Fibroblast of the conjunctiva (primary cell): ENCODE measurements at places on chromosomes 1 and 21.
A peak's percentile ranks its signal among the peaks of the same experiment; 100 is the strongest.

GRCh38 chr1:171188388-171189266 lies 3.5 kb downstream of the FMO2 start:
- DNase-seq, result peak; percentile 74

GRCh38 chr1:9890224-9890731 lies 19.8 kb downstream of the CTNNBIP1 start:
- DNase-seq, result peak; percentile 56

GRCh38 chr1:89832496-89833127 lies 11.8 kb downstream of the LRRC8D start:
- DNase-seq, result no peak

DNA sequence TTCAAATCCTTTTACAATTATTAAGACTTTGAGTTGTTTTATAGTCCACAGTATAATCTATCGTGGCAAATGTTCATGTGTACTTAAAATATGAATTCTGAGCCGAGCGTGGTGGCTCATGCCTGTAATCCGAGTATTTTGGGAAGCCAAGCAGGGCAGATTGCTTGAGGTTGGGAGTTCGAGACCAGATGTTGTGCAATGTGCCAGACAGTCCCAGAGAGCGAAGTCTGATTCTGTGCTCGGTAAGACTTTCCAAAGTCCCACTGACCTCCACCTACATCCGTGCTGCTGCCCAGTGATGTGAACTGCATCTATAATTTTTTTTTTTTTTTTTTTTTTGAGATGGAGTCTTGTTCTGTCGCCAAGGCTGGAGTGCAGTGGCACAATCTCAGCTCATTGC lies 52.2 kb downstream of the VPS26C start:
- DNase-seq, result no peak

DNA sequence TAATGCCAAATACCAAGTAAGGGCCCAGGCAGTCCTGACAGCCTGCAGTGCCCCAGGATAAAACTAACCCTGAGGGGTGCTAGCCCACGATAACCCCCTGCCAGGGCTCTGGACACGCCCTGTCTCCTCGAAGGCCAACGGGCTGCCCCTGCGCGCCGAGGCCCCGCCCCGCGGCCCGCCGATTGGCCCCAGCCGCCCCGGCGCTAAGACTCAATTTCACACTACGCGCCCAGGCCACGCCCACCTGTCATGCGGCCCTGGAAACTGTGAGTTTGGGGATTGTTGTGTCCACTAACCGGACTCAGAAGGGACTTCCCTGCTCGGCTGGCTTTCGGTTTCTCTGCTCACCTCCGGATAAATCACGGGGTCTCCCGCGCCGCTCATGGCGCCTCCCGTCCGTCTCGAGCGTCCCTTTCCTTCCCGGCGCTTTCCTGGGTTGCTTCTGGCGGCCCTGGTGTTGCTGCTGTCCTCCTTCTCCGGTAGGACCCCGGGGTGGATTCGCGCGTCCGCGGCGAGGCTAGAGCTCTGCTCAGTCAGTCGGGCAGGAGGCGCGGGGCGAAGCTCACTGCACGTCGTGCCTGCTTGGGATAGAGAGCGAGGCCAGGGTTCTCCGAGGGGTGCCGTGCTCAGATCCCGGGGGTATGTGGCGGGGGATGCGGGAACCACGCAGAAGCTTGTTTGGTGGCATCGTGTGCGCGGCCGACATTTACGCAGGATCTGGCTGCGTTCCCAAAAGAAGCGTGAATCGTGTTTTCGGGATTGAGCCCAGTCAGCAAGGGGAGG lies at the start of gene CR1L:
CR1L (plus strand) TSS at position 282 of the 783 bp plus-strand sequence; CDS start at position 383, 101 bp downstream.
- DNase-seq, result peak; percentile 18

- DNase-seq, result no peak
Observed at GRCh38 chr21:34684174-34684876, 15.5 kb downstream of the CLIC6 start.

DNA sequence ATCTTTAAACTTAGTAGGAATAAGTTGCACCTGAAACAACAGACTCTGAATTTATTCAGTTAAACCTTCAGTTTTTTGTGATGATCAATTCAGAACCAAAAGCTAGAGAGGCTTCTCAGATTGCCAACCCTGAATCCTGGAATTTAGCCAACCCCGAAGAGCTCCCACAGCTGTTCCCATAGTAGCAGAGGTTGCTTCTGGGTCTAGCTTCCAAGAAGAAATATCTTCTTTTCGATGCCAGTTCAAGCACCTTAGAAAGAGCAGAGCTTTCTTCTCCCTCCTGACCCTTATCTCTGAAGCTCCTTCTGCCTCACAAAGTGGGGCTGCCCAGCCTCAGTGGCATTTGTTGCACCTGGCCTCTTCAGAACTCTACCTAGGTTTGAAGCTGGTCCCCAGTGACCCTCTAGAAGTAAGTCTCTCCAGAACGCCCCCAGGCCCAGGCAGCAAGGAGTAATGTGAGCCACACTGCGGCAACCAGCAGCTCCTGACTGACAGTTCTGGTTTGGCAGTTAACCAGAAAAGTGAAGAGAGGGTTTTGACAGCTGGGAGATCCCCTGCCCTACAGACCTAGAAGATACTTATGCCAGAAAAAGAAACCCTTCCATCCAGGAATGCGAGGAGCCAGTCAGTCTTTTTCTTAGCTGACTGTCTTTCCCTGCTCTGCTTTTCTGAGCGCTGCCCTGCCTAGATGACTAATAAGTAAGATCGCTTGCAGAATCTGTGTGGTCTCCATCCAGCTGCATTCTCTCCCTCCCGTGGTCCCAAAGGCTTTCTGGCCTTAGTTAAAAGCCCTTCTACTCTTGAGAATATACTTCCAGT lies 165.9 kb downstream of the ADGRL4 start:
- DNase-seq, result peak; percentile 82

DNA sequence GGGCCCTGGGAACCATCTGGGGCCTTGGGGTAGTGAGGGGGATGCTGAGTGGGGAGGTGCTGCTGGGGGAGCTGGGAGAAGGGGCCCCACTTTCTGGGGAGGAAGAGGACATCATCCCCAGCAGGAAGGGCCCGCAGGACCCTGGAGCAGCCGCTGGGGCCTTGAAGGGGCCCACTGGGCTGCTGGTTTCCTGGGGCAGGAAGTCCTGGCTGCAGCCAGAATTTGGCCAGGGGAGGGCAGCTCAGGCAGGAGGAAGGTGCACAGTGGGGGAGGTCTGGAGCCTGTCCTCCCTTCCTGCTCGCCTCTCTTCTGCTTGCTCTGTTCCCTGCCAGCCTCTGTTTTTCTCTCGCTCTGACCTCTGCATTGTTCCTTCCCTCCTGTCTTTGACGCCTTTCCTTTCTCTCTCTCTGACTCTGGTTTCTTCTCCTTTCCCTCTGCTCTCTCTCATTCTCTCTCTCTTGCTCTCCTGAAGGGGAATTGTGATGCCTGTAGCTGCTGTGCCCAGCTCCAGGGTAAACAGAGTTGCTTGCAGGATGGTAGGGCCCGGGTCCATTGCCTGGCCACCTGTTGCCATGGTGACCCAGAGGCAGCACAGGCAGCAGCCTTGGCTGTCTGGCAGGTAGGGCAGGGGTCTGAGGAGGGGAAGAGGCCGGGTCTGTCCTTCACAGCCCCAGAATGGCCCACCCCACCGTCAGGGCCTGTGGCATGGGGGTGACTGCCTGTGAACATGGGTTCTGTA lies 23.9 kb downstream of the ACOT11 start:
- no peak for DNase-seq

DNA sequence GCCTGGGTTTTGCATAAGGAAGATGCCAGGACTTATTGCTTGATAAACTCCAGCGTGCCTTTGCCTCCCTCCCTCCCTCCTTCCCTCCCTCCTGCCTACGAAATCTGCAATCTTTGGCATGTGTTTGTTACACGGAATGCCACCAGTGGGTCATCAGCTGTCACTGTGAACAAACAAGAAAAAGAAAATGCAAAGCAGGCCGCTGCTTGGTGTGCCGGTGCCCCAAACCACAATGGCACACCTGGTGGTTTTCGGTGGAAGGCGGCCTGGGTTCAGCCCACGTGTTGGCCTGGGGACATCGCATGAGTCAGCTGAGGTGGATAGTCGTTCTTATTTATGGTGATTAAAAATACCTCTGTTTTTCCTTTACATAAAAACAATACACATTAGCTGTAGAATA lies 16.3 kb upstream of the IFNLR1 start:
- DNase-seq, result no peak

GRCh38 chr1:99579691-99580172 lies 66.2 kb upstream of the PALMD start:
- no peak for DNase-seq

- no peak for DNase-seq
Observed at GRCh38 chr1:172630868-172631267, 28.0 kb upstream of the FASLG start.

DNA sequence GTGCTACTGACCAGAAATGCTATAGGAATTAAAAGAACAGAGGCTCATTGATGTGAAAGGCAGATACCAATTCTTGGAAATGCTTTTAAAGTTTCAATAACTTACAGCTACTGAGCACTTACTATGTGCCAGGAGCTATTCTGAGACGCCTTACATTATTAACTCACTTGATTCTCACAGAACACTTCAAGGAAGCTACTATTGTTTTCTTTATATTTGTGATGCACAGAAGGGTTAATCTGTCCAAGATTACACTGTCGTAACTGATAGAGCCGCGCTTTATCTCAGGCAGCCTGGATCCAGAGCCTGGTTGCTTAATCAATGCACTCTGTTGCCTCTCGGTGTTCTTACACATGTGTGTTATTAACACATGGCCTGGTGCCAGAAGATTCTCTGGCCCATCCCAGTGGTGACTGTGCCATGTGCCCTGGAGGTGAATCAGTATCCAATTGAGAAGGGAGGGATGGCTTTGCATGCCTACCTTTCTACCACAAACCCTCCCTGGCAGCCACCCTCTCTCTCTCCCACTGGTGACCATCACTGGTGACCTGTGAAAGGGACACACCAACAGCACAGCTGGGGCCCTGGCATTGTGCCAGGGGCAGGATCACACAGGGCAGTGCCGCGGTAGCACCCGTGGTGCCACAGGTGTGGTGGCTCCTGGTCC lies 8.8 kb downstream of the FMO1 start:
- DNase-seq, result peak; percentile 67

- no peak for DNase-seq
Observed at GRCh38 chr1:204018460-204018859, 54.5 kb upstream of the SOX13 start.

DNA sequence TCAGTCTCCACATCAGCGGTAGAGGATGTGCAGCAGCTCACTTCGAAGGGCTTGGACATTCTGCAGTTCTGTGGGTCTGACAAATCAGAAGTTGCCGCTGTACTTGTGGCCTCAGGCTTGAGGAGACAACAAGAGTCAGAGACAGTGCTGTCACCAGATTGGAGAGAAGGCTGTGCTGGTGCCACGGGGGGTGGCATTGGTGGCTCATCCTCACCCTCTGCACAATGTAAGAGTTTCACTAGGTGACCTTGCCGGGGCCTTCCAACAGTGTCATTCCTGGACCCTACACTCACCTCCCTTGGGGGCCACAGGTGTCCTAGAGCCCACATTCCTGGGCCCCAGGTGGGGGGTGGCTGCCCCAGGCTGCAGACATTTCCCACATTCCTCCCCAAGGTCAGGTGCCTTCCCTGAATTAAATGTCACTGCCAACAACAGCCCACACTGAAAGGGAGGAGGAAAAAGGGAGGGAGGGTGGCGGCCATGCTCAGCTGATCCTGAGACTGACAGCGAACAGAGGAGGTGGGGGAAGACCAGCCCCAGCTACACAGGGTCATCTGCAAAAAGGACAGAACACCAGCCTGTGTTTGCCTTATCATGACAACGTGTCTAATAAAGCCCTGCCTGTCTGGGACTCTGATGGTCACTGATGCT lies 46.4 kb downstream of the TMCC2 start:
- no peak for DNase-seq

- DNase-seq, result no peak
Observed at GRCh38 chr1:193707271-193708021, 521.0 kb upstream of the B3GALT2 start.

DNA sequence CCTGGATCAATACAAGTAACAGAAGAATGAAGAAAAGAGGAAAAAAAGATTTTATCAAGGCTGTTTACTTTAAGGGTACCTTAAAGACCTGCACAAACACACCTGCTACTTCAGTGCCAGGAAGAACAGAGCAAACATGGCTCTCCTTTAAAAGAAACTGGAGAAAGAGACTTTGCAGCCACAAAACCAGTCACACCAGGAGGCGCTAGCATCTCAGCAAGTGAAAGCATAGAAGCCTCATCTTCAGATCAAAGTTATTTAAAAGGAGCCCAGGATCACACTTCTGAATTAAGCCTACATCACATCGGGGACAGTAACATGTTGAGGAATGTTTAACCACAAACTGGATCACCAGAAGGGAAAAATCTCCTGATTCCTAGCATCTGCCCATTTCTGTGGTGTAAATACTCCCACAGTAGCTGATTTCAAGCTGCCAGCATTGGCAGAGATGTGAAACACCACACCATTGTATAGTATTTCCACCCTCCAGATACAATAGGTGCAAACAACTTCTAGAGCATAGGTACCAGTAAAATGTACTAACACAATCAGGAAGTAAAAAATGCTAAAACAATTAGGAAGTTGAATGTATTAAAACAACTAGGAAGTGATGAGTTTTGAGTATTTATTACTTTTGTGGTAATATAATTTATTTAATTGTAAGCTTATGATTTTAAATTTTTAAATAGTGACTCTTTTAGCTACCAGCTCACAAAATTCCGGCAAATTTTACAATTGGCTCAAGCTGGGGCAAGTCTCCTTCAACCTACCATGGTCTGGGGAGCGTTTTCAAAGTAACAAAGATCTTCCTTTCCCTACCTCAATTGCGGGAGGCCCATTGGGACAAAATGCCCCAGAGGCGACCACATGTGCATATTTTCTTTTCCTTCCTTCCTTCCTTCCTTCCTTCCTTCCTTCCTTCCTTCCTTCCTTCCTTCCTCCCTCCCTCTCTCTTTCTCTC lies 105.3 kb upstream of the CLDN14 start:
- DNase-seq, result no peak

DNA sequence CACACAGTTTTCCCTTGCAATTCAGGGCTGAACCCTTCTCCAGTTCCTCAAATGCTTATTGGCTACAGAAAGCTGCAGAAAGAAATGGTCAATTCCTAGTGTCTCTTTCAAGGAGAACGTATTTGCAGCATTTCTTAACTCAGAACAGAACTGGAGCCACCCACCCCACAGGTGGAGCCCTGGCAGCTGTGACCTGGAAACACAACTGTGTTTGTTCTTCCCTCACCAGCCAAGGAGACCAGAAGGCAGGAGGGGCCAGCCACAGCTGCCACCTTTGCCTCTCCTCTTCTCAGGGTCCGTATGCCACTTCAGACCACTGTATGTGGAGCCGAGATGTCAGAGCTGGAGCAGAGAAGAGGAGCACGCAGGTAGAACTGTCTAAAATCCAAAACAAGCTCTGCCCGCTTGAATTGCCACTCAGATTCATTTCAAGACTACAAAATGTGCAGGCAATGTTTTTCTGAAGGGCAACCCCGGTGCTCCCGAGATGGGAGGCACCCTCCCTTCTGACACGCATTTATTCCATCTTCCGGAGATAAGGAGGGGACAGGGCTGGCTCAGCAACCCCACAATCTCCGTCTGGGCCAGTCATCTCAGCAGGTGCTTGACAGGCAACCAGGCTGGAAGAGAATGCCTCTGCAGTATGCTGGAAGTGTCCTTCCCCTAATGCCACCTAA lies 16.7 kb downstream of the CD247 start:
- DNase-seq, result no peak

DNA sequence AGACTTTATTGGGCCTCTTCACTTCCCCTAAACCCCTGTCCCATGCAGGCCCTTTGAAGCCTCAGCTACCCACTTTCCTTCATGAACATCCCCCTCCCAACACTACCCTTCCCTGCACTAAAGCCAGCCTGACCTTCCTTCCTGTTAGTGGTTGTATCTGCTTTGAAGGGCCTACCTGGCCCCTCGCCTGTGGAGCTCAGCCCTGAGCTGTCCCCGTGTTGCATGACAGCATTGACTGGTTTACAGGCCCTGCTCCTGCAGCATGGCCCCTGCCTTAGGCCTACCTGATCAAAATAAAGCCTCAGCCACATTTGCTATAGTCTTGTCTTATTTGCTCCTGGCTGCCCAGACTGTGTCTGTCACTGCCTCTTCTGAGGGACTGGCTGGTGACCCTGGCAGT lies 5.5 kb downstream of the GSTM4 start:
- no peak for DNase-seq
